ENCODE measurements at places on chromosomes 6 and 20.

- DNase-seq: no peak
Measured at GRCh38 chr6:10970731-10971130, 73.4 kb downstream of the ELOVL2 start.

GRCh38 chr20:57482148-57482547 is 42.8 kb downstream of the CTCFL start:
- no peak for DNase-seq

DNA sequence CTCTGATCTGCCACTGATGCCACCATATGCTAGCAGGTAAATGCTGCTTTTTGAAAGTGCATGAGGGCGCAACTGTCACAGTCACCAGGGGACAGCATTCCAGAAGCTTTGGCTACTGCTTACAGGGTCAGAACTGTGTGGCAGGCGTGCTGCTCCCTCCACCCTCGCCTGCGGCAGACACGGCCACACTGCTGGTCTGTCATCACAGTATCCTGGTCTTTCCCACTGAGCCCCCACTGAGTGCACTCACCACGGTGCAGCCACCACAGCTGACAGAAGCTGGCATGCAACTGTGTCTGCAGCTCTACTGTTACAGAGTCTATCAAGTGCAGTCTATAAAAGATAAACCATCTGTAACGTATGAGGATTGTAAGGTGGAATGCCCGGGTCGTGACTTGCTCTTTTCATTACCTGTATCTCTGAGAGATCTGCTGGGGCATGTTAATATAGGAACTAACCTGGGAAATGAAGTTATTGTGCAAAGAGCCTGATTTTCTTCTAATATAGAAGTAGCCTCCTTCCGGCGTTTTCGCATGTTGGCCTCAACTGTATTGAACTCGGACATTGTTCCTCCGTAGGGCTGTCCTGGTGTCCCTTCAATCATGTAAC is 24.5 kb downstream of the GCLC start:
- DNase-seq: no peak

DNA sequence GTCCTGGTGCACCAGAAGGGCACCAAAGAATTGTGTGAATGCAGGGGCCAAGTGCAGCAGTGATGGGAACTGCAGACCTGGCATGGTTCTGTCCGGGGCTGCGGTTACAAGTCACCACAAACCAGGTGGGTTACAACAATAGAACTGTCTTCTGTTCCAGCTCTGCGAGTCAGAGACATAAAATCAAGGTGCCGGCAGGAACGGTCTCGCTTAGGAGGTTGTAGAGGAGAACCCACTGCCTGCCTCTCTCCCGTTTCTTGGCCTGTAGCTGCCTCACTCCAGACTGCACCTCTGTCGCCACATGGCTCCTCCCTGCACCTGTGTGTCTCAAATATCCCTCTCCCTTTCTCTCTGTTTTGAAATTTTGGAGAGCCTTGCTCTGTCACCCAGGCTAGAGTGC is 143.3 kb downstream of the TAF4 start:
- DNase-seq: no peak

GRCh38 chr6:154605178-154605881 is 94.8 kb upstream of the CNKSR3 start:
- DNase-seq: no peak

DNA sequence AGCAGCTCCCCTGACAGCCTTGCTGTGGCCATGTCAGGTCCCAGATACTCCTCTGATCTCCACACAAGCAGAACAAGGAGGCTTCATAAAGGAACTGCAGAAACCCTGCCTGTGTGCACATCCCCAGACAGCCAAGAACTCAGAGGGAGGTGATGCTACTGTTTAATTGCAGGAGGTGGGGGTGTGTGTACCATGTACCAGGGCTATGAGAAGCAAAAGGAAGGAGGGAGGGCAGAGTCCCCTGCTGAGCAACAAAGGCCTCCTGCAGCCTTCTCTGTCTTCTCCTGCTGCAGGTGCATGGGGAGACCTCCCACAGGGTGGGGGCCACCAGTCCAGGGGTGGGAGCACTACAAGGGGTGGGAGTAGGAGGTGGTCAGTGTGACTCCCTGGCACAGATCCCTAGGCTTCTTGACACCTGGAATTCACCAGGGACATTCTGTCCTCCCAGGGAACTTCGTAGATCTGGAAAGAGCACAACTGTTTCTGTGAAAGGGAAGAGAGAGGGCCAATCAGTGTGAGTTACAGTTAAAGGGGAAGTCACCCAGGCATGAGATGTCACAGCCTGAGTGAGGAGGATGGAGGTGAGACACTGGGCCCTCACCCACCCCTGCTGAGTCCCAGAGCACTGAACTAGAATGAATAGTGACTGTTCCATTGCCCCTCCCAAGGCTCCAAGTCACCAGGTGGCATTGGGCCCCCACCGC is 2.8 kb downstream of the CST2 start:
- no peak for DNase-seq

- DNase-seq: no peak
Measured at GRCh38 chr6:75874224-75874623, 125.2 kb downstream of the MYO6 start.

DNA sequence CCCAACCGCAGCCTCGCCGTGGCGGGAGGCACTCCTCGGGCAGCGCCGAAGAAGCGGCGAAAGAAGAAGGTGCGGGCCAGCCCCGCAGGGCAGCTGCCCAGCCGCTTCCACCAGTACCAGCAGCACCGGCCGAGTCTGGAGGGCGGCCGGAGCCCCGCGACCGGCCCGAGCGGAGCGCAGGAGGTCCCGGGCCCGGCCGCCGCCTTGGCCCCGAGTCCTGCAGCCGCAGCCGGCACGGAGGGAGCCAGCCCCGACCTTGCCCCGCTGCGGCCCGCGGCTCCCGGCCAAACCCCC is 525 bp downstream of the PNRC1 start:
- DNase-seq: no peak

DNA sequence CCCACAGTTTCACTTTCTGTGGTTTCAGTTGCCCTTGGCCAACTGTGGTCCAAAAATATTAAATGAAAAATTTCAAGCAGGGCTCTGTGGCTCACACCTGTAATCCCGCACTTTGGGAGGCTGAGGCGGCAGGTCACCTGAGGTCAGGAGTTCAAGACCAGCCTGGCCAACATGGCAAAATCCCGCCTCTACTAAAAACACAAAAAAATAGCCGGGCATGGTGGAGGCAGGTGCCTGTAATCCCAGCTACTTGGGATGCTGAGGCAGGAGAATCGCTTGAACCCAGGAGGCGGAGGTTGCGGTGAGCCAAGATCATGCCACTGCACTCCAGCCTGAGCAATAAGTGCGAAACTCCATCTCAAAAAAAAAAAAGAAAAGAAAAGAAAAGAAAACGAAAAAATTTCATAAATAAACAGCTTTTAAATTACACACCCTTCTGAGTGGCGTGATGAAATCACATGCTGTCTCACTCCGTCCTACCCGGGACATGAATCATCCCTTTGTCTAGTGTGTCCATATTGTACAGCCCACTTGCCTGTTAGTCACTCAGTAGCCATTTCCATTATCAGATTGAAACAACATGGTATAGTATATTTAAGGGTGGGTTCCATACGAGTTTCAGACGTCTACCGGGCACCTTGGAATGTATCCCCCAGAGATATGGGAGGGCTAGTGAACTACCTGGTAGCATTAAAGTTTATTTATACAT is 11.7 kb downstream of the PTPRK start:
- DNase-seq: no peak

DNA sequence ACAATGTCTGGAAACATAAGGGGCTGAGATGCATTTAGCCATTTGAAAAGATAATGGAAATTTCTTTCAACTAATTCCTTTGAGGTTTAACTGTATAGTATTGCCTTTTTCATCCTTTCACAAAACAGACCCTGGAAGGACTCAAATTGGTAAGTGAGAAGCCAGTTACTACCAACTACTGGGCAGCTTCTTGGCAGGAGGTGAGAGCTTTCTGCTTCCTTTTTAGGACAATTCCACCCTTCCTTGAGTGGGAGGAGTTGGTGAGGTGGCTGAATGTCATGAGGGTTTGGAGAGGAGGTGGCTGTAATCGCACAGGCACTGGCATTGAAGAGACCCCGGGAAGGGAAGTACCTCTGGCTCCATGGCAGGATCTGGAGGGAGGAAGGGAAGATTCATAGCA is 341.1 kb downstream of the NRN1 start:
- DNase-seq: no peak

DNA sequence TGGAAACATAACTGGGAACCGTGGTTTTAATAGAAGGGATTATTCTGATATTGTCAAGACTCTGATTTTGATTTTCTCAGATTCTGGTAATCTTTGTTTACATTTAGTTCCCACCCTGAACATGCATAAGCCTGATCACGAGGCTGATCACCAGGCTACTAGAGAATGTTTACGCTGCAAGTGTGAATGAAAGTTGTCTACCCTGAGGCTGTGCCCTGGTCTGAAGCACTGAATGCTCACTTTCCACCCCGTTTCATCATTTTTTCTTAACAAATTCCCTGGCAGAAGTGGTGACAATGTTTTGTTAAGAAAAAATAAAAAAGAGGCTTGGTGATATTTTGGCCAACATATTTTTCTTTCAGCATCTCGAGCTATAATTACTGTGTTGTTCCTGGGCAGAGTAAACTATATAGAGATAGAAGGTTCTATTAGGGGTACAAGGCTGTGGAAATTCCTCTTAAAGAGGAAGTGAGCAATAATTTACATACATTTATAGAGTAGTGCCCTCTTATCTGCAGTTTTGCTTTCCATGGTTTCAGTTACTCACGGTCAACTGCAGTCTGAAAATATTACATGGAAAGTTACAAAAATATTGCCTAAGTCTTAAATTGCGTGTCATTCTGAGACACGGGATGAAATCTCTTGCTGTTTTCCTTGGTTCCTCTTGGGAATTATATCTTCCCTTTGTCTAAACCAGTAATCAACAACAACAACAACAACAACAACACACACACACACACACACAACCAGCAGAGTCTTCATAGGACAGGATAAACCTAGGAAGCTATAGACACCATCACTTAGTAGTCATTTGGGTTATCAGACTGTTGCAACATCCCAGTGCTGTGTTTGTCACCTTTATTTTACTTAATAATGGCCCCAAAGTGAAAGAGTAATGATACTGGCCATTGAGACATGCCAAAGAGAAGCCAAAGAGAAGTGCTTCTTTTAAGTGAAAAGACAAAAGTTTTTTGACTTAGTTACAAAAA is 566.6 kb upstream of the CITED2 start:
- DNase-seq: no peak

GRCh38 chr6:3906846-3907151 is 57.6 kb downstream of the FAM50B start:
- DNase-seq: no peak

- DNase-seq: no peak
Measured at GRCh38 chr20:37223053-37223452, 38.6 kb downstream of the GHRH start.

DNA sequence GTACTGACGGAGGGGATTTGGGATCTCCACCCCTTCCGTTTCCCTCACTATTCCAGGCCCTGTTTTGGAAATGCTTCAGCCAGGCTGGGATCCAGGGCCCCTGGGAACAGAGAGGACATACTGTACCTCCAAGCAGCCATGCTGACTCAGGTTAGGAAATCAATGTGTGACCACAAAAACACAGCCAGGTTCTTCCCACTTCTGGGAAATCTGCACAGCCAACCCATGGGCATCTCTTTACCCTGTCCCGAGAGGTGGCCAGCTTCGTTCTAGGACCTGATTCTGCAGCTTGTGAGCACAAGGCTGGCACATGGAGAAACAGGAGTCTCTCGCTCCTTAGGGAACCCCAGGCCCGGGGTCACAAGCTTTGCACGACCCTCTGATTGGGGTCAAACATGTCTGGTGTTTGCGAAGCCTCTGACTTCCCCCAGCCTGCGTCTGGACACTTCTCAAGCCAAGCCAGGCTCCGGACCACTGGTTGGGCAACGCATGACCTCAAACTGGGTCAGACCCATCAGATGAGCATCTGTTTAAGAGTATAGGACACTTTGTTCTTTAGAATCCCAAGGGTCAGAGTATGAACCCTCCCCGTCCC is 8.3 kb upstream of the TTPAL start:
- no peak for DNase-seq

- no peak for DNase-seq
Measured at GRCh38 chr6:16257999-16258708, 19.8 kb downstream of the GMPR start.

DNA sequence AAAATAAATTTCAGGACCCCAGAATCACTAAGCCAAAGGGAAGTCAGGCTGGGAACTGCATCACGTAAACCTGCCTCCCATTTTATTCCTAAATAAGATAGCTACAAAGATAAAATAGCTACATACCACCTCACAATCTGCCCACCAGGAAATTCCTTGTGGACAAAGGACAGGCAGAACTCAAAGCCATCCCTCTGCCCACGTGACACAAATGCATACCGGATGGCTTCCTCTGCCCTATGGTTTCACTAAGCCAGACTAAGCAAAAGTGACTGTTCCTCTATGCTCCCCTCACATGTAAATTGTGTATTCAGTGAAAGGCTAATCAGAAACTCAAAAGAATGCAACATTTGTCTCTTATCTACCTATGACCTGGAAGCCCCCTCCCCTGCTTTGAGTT is 15.0 kb downstream of the MBOAT1 start:
- DNase-seq: no peak

DNA sequence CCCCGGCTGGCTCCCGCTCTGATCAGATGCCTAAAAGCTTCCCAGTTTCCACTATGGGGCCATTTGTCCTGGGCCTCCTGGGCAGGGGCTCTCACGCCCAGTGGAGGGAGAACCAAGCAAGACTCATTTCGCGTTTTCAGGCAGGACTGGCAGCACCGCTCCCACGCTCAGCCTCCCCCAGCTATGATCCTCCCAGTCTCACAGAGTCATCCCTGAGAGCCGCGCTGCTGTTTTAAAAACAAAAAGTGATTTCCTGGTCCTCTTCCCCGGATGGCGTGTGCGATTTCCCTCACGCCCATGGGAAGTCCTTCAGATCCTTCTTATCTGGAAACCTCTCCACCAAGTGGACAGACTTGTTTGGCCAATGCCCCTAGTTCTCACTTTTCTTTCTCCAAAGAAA is at the start of gene ADGRF5:
Gene ADGRF5 (minus strand): TSS at position 208 of the 400 bp plus-strand sequence. CDS start 15,176 bp downstream, outside the sequence.
- DNase-seq: no peak

- no peak for DNase-seq
Measured at GRCh38 chr6:77463308-77463860, at the start of gene HTR1B. Gene HTR1B, minus strand, starts transcription at chr6:77463491. Its CDS starts 88 bp downstream, at chr6:77463403.

DNA sequence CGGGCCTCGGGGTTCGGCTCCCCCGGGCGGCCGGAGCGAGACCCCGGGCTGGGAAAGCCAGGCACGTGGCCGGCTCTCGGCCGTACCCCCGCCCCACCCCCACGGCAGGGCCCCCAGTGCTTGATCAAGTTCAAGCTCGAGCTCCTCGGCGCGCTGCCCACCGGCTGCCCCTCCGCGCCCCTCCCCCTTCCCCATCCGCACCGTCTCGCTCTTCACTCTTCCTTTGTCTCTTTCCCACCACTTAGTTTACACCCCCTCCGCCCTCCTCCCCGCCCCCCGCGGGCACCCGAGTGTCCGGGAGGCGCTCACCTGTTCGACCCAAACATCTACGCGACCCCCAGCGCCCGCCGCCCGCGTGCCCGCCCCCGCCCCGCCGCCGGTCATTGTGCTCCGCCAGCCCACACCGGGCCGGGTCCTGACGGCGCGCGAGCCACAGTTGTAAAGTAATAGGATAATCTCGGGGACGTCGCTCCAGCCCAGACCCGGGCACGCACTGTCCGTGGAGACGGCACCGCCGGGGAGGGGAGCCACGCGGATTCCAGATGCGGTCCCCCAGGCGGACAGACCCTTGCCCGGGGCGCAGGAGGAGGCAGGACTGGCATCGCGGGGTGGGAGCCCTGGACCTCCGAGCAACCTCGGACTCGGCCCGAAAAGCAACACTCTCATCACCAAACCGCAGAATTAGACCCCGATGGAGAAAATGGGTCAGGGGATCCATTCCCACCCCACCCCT is 100.7 kb downstream of the NOL4L start:
- no peak for DNase-seq

- DNase-seq: no peak
Measured at GRCh38 chr6:89008001-89008814, 44.8 kb upstream of the RNGTT start.

GRCh38 chr6:1280666-1281300 is 31.1 kb upstream of the FOXQ1 start:
- DNase-seq: no peak
